ENCODE measurements at places on chromosomes 1 and 21.

DNA sequence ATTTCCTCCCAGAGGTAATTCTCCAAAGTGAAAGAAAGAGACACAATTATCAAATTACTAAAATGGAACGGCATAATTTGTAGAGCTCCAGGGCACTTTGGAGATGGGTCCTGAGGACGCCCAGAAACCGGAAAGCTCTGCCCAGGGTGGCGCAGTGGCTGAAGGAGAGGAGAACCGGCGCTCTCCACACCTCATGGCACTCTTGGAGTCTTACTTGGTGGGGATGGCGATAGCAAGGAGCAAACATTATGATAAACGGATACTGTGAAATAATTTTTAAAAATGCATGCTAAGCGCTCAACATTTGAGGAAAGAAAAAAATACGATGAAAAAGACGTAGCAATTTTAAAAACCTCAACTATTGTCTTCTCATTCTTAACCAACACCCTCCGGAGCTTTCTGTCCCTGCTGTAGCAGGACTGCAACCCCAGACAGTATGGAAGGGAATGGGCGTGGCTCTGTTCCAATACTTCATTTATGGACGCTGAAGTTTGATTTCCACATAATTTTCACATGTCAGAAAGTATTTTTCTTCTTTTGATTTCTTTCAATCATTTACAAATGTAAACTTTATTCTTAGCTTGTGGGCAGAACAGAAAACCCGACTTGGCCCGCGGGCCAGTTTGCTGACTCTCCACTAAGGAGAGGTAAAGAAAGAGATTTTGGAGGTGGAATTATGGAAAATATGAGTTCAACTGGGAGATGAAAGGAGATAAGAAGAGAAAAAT lies 1.1 kb downstream of the S100A11 start:
- DNase-seq: no peak

GRCh38 chr21:43369124-43369523 lies 57.8 kb downstream of the SIK1 start:
- DNase-seq: no peak

DNA sequence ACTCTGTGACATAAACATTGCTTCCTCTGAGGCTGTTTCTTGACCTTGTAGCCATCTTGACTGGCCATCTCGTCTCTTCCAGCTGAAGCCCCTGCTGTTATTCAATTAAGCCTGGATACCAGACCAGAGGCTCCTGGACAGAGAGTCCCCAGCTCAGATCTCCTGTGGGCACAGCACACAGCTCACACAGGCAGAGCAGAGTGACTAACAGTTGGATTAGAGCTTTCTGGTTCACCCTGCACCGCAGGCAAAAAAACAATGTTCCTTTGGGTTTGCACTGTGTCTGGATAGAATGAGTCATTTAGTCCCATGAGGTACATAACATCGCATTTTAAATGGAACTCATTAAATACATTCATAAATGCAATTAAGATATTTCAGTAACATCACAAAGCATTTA lies 33.4 kb upstream of the USH2A start:
- no peak for DNase-seq

DNA sequence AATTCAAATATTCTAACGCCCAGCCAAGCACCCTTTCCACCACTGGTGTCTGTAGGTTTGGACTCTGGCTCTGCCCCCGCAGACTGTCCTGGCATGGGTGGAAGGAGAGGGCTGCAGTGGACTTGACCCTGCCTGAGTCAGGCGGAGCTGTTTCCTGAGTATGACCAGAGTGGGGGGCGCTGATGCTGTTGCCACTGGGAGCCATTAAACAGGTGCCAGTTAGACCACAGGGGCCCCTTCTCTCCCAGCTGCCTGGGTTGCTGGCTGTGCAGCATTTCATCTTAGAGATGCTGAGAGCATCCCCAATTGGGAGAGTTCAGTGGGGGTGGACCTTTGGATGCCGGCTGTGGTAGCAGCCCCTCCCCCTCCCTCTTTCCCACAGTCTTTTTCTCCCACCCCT lies 539.5 kb downstream of the MATN1 start:
- DNase-seq: no peak

DNA sequence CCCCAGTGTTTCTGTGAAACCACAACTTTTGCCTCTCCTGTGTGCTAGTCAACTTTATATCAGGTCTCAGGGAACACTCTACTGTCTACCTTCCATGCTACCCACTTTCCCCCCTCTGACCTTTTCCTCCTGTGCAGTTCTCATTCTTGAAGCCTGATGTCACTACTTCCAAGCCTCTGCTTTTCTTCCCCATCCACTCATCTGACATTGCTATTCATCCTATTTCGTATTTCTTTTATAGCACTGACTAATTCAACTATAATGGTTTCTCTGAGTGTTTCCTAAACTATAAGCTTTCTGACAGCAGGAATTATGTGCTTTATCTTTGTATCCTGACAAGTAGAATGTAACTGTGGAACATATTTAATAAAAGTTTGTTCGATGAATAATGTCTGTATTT lies 18.2 kb upstream of the DPH5 start:
- DNase-seq: no peak

- no peak for DNase-seq
These were observed 61.5 kb downstream of the ARHGEF16 start for GRCh38 chr1:3515774-3516480.

DNA sequence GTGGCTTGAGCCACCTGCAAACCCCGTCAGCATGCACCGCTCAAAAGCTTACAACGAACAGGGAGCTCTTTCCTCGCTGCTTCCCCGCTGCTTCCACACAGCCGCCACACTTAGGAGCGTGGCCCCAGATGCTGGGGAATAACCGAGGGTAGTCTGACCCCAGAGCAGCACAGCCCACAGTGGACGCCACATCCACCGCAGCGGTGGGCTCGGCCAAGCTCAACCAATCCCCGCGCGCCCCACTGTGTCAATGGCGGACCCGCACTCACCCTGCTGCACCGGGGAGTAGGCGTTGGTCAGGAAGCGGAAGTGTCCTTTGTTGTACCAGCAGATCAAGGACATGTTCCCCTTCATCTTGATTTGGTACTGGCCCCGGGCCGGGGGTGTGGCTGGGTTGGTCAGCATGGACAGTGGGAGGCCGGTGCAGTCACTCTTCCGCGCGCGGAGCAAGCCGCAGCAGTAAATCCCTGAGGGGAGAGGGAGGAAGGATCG lies 93.5 kb downstream of the PGBD5 start:
- no peak for DNase-seq

DNA sequence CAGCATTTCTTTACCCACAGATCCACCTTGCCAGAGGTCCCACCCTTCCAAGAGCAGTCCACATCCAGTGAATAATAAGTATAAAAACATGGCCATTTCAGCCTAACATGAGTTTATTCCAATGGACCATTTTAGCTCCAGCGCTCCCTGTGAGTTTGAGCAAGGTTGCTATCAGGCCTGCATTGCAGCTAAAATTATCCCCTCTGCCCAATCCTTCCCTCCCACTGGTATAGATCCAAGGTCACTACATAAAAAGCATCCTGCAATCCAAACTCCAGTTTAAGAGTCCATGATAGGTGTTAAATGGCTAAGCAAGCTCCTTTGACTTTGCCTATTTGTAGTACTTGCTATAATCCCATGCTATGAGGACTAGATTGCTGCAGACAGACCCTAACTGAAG lies 35.6 kb downstream of the SLC5A9 start:
- no peak for DNase-seq

GRCh38 chr1:214492401-214493075 lies 58.9 kb downstream of the PTPN14 start:
- no peak for DNase-seq

DNA sequence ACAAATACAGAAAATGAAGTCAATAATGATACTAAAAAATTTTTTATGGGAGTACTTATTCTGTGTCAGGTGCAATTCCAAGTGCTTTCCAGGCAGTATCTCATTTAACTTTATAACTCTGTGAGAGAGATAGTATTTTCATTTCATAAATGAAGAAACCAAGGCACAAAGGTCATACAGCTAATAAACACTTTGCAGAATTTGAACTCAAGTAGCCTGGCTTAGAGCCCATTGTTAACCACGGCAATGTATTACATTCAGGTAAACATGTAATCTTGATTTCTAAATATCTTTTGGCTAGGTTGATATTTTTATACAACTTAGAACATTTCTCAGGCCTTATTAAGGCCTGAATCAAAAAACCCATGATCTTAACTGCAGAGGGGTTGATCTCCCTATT lies 28.9 kb upstream of the PKN2 start:
- DNase-seq: no peak

- DNase-seq: peak; percentile 85
These were observed 139.2 kb downstream of the CLIC6 start for GRCh38 chr21:34807881-34808568.

DNA sequence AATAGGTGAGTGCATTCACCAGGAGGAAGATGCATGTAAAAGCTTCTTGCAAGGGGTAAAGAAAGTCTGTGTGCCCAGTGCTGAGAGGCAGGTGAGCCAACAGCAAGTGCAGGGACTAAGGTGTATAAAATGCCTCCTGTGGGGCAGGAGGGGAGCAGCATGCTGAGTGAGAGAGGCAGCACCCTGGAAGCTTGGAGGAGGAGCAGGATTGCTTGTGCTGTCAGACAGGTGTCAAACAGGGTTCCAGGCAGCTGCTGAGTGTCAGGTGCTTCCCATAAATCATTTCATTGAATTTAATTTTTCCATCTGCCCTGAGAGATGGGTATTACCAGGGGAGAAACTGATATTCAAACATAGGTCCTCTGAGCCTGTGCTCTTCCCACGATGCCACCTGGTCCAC lies 13.9 kb downstream of the BSND start:
- DNase-seq: no peak

GRCh38 chr1:243394601-243395464 lies 139.0 kb downstream of the SDCCAG8 start:
- no peak for DNase-seq

DNA sequence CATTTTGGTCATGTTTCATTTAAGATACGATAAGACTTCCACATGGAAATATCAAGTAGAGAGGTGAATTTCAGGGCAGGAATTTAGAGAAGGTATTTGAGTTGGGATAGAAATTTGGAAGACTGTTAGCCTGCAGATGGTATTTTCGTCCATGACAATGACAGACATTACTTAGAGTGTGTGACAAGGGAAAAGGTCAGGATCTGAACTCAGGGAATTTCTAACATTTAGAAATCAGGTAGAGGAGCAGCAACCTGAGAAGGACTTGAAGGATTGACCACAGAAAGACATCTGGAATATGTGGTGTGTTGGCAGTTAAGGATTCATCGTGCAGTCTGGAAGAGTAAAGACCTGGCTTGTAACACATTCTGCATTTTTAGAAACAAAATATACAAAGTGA lies 57.9 kb downstream of the RABGAP1L start:
- no peak for DNase-seq

- DNase-seq: no peak
These were observed 28.1 kb downstream of the ADARB1 start for GRCh38 chr21:45102391-45102932.

DNA sequence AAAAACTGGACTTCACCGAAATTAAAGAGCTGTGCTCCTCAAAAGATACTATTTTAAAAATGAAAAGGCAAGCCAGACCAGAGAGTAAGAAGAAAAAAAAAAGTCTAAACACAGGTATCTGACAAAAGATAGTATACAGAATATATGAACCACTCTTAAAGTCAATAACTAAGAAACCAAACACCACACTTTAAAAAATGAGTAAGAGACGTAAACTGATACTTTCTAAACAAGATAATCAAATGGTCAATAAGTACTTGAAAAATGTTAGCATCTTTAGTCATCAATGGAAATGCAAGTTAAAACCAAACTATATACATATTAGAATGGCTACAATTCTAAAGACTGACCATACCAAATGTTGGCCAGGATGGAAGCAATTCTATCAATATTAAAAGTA lies 77.6 kb downstream of the EVI5 start:
- DNase-seq: no peak

DNA sequence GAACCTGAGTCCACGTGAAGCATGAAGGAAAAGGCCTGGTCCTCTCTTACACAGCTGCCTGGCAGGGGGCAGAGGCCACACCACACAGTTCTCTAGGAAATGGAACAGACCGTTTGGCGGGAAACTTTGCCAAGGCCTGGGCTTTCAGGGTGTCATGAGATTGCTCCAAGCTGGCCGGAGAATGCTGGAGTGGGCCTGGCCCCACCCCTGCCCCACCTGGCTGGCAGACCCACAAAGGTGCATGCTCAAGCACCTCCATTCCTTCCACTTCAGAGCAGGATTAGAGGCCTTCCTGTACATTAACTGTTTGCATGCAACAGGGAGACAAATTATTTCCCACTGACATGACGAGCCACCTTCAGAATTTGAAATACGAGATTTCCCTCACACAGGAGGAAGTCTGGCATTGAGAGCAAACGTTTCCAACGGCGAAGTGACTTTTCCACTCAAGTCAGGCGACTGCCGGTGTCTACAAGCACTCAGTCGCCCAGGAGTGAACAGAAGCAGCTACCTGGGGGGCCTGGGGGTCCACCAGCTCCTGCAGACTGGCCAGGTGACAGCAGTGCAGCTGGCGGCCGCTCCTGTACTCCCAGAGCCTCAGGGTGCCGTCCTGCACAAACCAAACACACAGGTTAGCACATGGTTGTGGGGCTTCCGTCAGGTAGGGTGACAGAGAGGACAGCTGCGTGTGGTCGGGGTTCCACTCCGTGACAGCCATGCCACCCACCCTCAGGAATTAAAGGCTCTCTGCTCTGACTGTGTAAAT lies 24.0 kb downstream of the WDR4 start:
- no peak for DNase-seq

DNA sequence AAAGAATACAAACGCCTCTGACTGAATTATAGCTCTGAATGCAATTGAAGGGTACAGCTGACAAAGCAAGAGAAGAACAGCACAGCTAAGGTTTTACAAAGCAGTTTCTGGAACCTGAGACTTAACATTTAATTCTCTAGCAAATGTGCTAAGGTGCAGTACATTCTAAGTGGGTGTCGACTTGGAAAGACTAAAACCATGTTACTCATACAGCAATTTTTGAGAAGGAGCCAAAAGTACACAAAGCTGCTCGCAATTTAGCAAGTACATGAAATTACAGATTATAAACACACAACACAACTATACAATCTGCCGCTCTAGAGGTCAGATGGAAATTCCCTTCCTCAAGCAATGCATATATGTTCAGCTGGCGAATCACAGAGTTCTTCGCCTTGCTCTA lies 121.9 kb downstream of the TIAM1 start:
- DNase-seq: no peak

DNA sequence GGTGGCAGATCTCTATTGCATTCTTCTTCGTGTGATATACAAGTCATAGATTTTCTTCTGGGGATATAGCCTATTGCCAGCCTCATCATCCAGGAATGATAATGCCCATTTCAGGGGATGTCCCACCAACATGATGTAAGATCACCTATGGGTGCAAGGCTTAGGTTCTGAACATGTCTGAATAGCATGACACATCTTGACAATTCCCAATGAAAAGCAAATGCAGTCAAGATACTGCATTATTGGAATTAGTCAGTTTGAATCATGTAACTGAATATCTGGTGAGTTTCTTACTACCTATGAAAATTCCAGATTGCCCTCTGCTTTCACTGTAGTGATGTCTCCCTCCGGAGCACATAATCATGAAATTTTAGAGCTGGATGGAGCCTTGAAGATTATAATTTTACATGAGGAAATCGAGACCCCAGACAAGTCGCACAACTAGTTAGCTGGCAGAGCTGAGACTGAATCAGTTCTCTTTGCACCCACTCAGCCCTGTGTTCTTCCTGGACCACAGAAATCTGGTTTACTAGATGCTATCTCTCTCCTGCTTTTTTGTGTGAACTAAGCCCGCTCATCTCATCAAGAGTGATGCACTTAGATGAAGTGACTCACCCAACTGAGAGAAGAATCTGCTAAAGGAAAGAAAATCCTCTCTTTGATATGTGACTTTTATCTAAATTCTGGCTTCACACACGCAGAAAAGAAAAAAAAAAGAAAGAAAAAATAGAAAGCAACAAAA lies 65.0 kb downstream of the WDR64 start:
- DNase-seq: no peak

- no peak for DNase-seq
These were observed 10.0 kb upstream of the ABCG1 start for GRCh38 chr21:42208801-42209490.

Data from sigmoid colon (tissue), 7 donors.